ENCODE measurements at places on chromosomes 16 and 17.

DNA sequence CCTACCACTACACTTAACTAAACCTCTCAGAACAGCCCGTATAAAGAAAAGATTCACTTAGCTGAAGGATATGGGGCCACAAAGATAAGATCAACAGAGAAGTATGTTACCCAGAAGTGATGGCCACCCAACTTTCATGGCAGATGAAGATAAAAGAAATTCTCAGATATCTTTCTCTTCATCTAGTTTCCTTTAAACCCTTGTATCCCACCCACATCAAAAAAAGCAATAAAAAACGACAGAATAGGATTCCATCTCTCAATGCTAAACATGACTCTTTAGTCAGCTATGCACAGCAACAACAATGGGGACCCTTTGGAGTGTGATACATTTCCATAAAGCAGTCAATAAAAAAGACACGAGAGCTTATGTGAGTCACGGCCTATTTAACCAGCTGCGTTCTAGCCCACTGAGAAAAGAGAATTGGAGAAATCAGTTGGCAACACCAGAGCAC, 86.6 kb downstream of the SNX11 start:
- no peak for DNase-seq

- no peak for DNase-seq
Observed at GRCh38 chr17:17934214-17934613, 38.0 kb downstream of the TOM1L2 start.

- DNase-seq, result no peak
Observed at GRCh38 chr17:27810902-27811557, 10.7 kb upstream of the NOS2 start.

- no peak for DNase-seq
Observed at GRCh38 chr17:40253565-40253964, 34.1 kb upstream of the CDC6 start.

Measured in heart right ventricle (tissue), 16 donors.